ENCODE measurements at places on chromosomes 7 and 10. TPM values are rescaled to one million over a fixed set of nuclear protein-coding genes. Genes with fewer than 3 reads are reported as not detected.

DNA sequence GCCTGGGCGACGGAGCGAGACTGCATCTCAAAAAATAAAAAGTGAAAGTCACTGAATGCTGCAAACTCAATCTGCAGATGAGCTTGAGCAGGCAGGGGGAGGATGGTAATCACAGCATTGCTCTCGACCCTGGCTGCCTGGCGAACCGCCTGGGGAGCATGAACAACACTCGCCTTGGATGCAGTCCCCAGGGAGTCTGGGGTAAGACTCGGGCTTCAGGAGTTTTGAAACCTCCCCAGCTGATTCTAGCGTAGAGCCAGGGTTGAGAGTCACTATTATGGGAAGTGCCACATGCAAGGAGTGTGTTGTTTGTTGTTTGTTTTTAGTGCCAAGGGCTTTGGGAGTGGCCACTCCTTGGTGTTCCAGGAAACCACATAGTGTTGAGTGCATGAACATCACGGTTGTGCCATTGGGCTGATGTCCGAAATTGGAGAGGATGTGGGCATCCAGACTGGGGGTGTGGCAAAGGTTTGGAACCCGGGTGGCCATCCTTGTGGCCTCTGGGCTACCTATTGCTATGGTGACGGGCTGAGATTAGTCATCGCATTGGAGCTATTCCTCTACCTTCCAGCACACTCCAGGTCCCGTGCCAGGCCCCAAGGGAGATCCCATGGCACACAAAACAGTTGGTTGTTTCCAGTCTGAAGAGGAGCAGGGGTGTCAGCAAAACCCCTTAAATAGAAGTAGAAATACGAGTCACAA is 92.6 kb downstream of the RGS10 start:
- peaks cover 11% of the 10 kb centered on the region for H3K4me1 ChIP-seq
- peak; percentile 92 for DNase-seq
- peak overlapping the region; percentile 78 for H3K27ac ChIP-seq

DNA sequence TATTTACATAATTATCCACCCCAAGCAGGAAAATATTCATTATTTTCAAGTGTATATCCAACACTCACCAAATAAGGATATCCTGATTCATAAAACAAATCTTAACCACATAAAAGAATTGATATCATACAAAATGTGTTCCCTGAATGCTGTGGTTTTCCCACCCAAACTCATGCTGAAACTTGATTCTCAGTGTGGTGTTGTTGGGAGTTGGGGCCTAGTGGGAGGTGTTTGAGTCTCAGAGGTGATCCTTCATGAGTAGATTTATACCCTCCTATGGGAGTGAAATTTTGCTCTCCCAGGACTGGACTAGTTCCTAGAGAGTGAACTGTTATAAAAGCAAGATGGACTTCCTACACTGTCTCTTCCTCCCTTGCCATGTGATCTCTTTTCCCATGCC is 1028.3 kb downstream of the SORCS1 start:
- H3K27me3 ChIP-seq: no peaks in the 10 kb centered on the region
- DNase-seq: no peak
- H3K4me1 ChIP-seq: peaks cover 6% of the 10 kb centered on the region
- no peak overlapping the region for H3K27ac ChIP-seq
- H3K4me3 ChIP-seq: no peak overlapping the region

Gene OR2A42
- total RNA-seq: not detected

- no peaks in the 10 kb centered on the region for H3K27me3 ChIP-seq
- no peak for DNase-seq
- H3K4me1 ChIP-seq: peaks cover 21% of the 10 kb centered on the region
- H3K4me3 ChIP-seq: no peak overlapping the region
- H3K36me3 ChIP-seq: peaks cover 97% of the 10 kb centered on the region
These were observed 151.7 kb downstream of the EGFR start for GRCh38 chr7:55170335-55171069.

DNA sequence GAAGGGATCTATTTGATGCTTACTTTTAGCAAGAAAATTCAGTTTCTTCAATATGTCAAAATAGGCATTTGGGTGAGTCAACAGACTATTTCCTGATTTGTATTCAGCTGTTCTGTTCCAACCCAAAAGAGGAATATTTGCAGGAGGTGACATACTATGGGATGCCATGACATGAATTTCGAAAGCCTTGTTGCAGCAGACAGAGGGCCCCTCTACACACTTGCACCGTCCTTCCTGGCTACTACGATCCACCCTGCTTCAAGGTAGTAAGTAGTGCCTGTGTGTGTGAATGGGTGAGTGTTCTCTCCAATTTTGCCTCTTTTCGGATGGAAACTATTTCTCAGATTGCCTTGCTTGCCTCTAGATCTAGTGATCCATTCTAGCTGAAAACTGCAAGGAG is 413.0 kb upstream of the ADARB2 start:
- H3K4me3 ChIP-seq: no peak overlapping the region
- no peaks in the 10 kb centered on the region for H3K36me3 ChIP-seq
- no peaks in the 10 kb centered on the region for H3K4me1 ChIP-seq
- no peaks in the 10 kb centered on the region for H3K27me3 ChIP-seq

DNA sequence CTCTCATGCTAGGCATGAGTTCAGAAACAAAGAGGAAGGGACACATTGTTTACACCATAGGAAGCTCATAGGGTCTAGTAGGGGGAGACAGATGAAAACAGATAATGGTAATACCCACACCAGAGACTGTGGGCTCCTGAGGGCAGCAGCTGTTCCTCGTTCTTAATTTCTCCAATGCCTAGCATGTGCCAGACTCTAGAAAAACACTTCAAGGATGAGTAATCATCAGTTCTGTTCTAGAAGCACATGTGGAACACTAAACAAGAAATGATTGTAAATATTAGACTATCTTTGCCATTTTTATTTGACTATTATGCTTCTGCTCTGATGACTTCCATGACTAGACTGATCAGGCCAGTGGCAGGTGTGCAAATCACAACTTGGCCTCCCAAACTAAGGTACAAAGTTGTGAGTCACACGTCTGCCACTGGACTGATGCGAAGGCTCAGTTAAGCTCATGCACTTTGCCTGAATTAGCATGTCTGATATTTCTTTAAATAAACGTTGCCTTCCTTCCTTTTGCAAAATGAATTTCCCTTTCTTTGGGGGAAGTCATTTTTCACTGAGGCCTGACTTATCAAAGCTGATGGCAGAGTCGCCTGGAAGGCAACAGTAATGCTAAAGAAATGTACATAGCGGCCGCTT is 89.2 kb upstream of the FGL2 start:
- no peaks in the 10 kb centered on the region for H3K27me3 ChIP-seq
- H3K36me3 ChIP-seq: no peaks in the 10 kb centered on the region
- no peak overlapping the region for H3K4me3 ChIP-seq
- no peak for DNase-seq
- H3K4me1 ChIP-seq: peaks cover 6% of the 10 kb centered on the region

Gene CLRN3
- not detected for total RNA-seq

DNA sequence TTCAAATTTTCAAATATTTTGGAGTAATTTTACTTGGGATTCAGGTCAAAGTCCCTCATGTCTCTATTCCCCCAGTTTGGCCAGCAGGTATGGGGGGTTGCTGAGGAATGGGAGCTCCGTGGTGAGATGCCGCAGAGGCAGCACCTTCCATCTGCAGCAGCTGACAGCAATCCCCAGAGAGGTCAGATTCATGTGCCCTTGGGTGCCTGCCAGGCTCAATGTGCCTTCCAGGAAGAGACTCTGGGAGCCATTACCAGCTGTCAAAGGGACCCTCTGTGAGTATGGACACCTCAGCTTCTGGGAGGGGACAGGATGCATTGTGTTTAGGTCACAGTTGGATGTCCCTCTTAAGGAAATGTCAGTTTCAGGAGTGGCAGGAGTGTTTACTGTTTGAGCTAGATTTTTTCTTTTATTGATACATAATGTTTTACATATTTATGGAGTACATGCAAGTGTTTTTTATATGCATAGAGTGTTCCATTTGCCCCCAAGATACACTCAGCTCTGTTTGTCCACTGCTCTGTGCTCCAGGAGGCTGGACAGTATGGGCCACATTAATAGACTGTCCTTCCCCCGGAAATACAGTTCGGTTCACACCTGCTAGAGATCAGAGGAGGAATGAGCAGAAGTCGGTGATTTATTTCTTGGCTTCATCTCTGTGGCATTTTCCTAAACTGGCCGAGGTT is 75.3 kb upstream of the GRB10 start:
- H3K36me3 ChIP-seq: no peaks in the 10 kb centered on the region
- H3K4me3 ChIP-seq: no peak overlapping the region

DNA sequence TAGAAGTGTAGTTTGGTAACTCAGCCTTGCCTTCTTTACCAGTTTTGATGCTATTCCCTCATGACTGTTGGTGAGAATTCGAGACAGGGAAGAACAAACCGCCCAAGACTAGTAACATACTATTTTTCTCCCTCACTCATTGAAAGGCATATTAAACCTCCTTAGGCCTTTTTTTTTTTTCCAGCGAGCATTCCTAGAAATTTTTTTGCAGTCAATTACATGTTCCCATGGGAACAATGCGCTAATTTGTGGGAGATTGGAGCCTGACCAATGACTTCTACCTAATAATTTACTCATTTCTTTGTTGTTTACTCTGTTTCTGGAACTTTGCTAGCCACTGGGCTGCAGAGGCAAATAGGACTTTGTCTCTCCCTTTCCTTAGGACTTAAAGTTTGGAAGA is 6.0 kb downstream of the VPS50 start:
- H3K4me3 ChIP-seq: no peak overlapping the region
- H3K4me1 ChIP-seq: no peaks in the 10 kb centered on the region
- no peaks in the 10 kb centered on the region for H3K27me3 ChIP-seq

Gene C10orf143
- 4.9 TPM for total RNA-seq

- H3K27ac ChIP-seq: no peak overlapping the region
- no peaks in the 10 kb centered on the region for H3K27me3 ChIP-seq
- H3K4me3 ChIP-seq: no peak overlapping the region
- DNase-seq: no peak
These were observed 26.2 kb downstream of the GRID1 start for GRCh38 chr10:86340176-86340990.
